ENCODE measurements at places on chromosomes 11 and 22.

GRCh38 chr11:35887737-35888136 lies 56.1 kb upstream of the LDLRAD3 start:
- DNase-seq: no peak

- no peak for DNase-seq
Measured at GRCh38 chr11:110367571-110367970, 62.2 kb upstream of the FDX1 start.

GRCh38 chr11:65854852-65855837 lies 2.8 kb downstream of the CFL1 start:
- no peak for DNase-seq

- no peak for DNase-seq
Measured at GRCh38 chr11:67642173-67643120, 2.9 kb upstream of the TBX10 start.

GRCh38 chr11:76661306-76661751 lies 9.2 kb downstream of the LRRC32 start:
- DNase-seq: no peak
